Natural killer cell (primary cell): ENCODE measurements at places on chromosomes 3 and 15.

DNA sequence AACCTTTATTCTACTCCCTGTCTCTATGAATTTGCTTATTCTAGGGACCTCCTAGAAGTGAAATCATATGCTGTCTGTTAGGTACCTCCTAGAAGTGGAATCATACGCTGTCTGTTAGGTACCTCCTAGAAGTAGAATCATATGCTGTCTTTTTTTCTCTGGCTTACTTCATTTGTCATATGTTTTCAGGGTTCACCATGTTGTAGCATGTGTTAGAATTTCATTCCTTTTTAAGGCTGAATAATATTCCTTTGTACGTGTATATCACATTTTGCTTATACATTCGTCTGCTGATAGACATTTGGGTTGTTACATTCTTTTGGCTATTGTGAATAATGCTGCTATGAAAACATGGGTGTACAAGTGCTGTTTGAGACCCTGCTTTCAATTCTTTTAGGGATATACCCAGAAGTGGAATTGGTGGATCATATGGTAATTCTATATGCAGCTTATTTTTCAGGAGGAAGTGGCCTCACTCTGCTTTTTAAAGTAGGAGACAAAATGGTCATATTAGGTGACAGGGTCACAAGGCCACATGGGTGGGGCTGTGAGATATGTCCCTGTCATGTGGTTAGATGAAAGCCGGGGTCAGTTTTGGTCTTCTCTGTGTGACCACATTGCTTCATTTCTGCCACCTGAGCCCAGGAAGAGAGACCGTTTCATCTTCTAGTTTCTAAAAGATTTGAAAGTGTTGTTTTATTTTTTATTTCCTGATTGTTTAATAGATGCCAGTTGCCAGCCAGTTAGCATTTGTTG lies 76.7 kb downstream of the FLNB start:
- no peak for DNase-seq

GRCh38 chr3:179347345-179348194 lies at the start of gene MFN1:
TSS of gene MFN1 (plus strand) at chr3:179347709. CDS start at chr3:179348852, 1,143 bp downstream.
- DNase-seq, result peak; percentile 95

DNA sequence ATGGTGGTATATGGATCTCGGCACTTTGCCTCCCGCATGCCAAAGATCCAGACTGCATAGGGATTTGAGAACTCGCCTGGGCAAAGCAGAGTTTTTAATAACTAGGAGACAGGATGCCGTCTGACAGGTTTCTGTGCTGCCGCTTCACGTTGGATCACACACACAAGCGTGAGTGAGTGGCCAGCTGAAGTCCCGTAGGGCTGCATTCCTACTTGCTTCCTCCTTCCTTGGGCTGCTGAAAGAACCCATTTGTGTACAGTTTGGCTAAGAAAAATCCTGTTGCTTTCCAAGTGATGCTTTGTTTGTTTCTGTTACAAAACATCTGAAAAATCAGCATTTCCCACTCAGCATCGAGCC lies 604.3 kb upstream of the CFAP20DC start:
- DNase-seq, result no peak

DNA sequence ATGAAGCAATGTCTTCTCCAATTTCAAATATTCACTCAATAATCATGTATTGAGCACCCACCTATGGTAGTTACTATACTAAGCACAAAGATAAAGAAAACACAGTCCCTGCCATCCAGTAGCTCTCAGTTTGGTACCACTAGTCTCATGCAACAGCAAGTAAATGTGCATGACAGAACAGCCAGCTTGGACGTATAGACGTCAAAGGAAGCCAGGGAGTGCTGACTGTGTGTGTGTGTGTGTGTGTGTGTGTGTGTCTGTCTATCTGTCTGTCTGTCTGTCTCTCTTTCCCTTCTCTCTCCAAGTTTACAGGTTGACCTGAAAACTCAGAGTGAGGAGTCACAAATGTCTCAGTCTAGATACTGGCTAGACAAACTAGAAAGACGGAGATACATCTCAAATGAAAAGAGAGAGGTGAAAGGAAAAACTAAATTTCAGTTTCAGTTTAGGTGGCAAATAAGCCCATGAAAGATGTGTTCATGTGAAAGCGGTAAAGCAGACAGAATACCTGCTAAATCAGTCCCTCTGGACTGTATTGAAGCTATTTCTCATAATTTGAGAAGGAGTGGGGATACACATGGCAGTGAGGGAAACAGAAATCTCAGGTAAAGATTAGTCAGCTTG lies 141.1 kb upstream of the PTPRG start:
- no peak for DNase-seq

DNA sequence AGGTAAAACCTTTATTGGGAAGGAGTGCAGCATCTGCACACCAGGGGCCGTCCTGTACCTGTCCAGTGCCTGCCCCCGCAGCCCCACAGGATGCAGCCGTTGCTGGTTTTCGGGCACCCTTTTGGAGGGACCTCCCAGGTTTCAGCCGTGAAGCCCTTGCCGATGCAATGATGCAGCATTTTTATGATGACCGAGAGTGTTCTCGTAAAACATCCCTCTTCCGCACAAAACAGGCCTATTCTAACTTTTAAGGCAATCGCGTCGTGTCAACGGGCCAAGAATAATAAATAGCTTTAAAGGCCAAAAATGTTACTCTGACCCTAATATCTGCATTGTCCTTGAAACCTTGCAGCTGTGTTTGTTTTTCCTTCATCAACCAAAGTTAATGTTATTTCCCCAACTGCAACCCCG lies 126.1 kb downstream of the LRRK1 start:
- DNase-seq, result no peak

DNA sequence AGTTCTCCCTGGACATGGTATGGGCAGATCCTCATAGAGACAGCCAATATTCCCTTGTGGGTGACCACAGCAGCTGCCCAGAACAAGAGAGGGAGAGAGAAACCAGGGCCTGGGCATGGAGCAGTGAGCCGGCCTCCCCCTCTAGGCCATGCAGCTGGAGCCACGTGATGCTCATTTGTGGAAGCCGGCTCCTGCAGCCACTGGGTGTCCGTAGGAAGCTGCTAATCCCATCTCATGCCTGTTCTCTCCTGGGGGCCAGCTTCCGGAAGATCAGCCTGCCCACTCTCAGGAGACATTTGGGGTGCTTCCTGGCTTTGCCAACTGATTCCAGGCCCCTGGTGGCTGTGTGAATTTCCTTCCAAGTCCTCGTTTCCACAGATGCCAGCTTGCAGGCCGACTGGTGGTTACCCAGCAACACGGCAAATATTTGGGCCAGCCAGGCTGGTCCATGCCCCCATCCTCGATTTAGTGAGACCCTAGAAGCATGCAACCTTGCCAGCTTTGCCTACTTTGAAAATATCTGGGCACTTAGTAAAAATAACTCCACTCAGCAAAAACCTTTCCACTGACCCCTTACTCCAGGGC lies 55.3 kb downstream of the LINGO1 start:
- no peak for DNase-seq

GRCh38 chr3:145649368-145649887 lies 511.6 kb downstream of the PLOD2 start:
- no peak for DNase-seq

DNA sequence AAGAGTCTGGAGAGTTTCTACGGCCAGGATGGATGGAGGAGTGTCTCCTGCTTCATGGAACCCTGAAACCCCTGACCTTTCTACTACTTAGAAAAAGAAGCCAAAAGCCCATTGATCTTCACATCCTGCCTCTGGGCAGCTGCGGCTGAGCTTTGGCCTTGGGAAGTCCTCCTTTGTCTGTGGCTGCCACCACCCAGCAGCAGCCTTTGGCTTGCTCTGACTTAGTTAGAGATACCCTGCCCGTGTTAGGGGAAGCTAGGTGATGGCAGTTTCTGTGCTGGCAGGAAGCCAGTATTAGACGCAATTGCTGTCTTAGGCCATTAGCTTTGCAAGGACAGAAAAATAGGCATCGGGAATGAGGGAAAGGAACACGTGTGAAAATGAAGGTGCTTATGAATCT lies 18.8 kb downstream of the APH1B start:
- DNase-seq, result peak; percentile 13

GRCh38 chr15:99504823-99505551 lies 60.8 kb upstream of the MEF2A start:
- no peak for DNase-seq

DNA sequence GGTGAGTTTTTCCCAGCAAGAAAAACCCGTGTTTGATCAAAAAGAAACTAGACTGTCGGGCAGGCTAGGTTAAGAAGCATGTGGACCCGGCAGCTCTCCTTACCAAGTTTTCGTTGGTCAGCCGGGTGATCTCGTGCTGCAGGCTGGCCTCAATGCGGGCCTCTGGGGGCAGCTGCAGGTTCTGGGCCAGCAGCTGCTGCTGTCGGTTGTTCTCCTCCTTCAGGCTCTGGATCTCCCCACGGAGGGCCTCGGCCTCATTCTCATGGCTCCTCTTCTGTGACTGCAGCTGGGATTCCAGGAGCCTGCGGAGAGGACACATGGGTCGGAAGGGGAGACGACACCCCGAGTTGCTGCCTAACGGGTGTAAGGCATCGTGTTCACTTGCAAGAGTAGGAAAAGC lies 44.5 kb upstream of the MYO5C start:
- no peak for DNase-seq

GRCh38 chr3:50581459-50581842 lies 12.1 kb downstream of the HEMK1 start:
- no peak for DNase-seq

DNA sequence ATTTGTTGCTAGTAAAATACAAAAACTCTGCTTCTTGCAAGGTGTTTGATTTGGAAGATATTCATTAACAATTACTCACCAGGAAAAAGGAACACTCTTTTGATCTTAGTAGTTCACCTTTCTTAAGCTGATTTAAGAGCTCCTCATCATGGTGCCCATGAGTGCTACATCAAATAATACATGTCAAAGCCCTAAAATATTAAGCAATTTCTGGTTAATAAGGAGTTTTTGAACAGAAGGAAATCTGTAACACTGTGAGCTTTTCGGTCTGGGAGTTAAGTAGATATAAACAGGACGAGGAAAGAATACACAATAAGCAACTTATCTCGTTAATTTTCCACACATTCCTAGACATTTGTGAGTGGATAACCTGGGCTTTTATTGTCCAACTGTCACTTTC lies 83.9 kb upstream of the DCBLD2 start:
- no peak for DNase-seq

GRCh38 chr15:81410318-81410753 lies 36.3 kb upstream of the TMC3 start:
- no peak for DNase-seq

- peak; percentile 87 for DNase-seq
Observed at GRCh38 chr3:63967675-63968611, 55.4 kb downstream of the PSMD6 start.

DNA sequence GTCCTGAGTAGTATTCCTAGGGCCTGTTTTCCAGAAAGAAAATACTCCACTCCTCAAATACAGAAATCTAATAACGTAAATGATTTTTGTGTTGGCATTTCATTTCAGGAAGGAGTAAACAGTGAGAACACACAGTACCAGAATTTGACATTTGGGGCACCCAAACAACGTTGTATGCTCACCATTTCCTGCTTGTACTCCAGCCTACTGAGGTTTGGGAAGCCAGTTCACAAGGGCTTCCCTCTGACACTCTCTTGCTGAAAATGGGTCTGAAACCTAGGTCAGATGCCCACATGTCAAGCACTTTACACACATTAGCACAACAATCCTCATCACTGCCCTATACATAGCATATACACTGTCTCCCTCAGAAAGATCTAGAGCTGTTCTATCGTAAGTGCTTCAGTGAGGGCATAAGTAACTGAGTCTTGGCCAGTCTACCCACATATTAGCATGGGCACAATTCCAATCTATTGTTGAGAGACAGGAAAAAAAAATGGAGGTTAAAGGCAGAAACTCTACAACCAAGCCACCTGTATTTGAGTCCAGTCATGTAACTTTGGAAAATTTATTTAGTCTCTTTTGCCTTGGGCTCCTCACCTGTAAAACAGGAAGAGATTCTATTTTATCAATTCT lies 43.5 kb upstream of the RSL24D1 start:
- no peak for DNase-seq

- DNase-seq, result no peak
Observed at GRCh38 chr3:195171093-195171873, 99.7 kb downstream of the XXYLT1 start.

GRCh38 chr15:87582169-87582568 lies 674.4 kb downstream of the NTRK3 start:
- DNase-seq, result no peak

DNA sequence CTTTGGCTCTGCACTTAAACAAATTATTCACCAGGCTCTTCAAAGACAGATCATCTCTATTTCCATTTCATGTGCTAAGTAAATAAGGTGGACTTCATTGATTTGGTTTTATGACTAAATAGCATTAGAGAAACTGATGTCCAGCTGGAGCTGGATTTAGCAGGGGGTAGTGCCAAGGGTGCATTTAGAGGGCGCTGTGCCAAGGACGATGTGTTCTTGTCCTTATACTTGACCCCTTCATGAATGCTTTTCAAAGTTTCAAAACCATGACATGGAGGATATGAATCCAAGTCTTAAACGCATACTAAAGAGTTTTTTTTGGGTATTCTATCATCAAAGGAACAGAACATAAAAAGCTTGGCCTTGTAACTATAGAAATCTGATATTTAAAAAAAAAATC lies 233.2 kb downstream of the RYR3 start:
- no peak for DNase-seq

- DNase-seq, result peak; percentile 55
Observed at GRCh38 chr3:52721002-52721729, 15.3 kb downstream of the SPCS1 start.

DNA sequence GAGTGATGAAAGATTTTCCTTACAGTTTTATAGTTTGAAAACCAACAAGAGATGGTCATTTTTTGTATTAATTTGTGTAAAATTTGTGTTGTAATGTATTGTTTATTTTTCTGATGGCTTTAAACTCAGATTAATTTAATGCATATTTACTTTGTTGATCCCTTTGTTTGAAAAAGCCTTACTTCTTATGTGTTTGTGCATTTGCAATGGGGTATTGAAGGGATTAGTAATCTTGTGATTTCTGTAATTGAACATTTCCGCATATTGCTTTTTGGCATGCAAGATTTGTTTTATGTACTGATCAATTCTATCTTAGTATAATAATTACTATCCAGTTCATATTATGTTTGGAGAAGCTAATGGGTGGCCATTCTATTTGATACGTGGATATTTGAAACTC lies 98.4 kb upstream of the ROBO1 start:
- DNase-seq, result no peak

DNA sequence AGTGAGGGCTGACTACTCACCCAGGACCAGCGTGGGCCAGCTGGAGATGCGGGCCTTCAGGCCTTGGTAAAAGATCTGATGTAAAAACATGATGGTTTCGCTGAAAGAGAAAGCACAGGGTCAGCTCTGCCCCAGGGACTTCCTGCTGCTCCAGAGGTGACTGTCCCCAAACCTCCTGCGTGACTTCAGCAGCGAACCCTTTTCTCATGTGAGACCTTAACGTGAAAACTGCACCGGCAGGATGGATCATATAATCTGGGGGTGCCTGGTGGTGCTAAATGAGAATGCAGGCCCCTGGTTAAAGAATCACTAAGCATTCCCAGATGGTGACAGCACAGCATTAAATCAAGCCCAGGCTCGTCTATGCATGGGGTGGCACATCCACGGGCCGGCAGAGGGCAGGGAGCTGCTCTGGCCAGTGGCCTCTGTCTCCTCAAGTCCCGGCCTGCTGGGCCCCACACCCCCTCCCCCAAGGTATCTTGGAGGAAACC lies 55.4 kb downstream of the RASGRF1 start:
- DNase-seq, result no peak

- DNase-seq, result no peak
Observed at GRCh38 chr3:152997526-152997925, 162.6 kb downstream of the P2RY1 start.

GRCh38 chr3:31027914-31028313 lies 133.5 kb upstream of the GADL1 start:
- no peak for DNase-seq

- DNase-seq, result peak; percentile 83
Observed at GRCh38 chr3:170811928-170812591, 57.9 kb downstream of the RPL22L1 start.

GRCh38 chr15:77037388-77038209 lies 33.3 kb downstream of the TSPAN3 start:
- DNase-seq, result no peak
